Stimulated activated CD8-positive, alpha-beta memory T cell treated with anti-CD3 and anti-CD28 coated beads, Interleukin-15, amount 100 ng/mL, for 4 hours (primary cell): ENCODE measurements at places on chromosomes 7 and 10.
A peak's percentile ranks its signal among the peaks of the same experiment; 100 is the strongest.

GRCh38 chr7:50226669-50227068 is 77.8 kb upstream of the IKZF1 start:
- DNase-seq = no peak

DNA sequence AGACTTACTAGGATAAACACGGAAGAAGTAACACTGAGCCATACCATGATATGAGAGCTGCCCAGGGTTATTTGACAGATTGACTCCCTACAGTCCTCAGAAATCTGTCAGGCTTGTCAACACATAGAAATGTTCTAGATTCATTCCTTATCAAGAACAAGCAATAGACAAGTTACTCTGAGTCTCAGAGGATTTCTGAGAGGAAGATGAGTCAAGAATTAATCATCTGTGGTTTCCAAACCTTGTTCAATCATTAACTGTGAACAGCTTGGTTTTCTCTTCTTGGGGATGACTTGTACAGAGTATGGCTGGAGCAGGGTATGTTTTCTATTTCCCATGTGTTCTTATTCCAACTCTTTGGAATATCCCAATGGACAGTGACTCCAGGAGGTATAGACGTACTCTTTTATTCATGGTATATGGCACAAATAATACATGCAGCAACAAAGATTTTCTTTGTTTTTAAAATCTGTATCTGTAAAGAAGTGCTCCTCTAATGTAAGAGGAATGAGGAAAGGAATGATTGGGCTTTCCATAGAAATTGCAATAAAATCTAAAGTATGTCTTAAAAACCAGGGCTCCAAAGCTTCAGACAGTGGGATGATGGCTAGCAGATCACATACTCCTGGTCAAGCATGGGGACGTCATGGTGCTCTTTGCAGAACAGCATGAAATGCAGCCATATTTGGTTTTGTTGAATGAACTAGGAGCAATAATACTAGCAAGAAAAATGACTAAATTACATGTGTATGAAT is 11.9 kb upstream of the SFR1 start:
- no peak for DNase-seq

- DNase-seq = no peak
Observed at GRCh38 chr10:97004591-97004990, 172.5 kb downstream of the LCOR start.

GRCh38 chr7:47690902-47691558 is 109.1 kb upstream of the TNS3 start:
- no peak for DNase-seq

DNA sequence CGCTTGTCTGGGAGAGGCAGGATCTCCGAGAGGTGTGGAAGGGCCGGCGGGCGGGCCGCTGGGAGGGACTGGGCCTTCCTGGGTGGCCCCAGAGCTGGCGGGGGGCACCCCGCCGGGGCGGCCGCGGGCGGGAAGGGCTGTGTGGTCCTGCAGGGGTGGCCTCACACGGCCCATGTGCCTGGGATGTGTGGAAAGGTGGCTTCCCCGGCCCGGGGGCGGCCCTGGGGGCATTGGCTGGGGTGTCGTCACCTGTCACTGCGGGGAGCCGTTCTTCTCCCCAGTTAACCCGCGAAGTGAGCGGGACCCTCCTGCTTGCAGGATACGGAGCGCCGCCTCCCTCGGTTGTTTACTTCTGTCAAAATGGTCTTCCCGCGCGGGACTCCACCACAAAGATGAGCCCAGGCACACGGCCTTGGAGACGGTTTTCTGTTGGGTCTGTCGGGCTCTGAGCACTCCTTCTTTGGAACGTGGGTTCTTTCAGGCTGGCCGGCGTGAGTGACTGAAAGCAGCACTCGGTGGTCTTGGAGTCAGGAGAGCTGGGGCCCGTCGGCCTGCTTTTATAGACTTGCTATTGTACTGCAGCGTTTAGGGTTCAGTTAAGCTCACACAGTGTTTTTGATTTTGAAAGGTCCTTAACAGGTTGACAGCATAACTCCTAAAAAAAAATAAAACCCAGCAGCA is 700 bp downstream of the SMC3 start:
- peak; percentile 26 for DNase-seq

GRCh38 chr7:132311733-132312132 is 264.5 kb downstream of the PLXNA4 start:
- DNase-seq = no peak

DNA sequence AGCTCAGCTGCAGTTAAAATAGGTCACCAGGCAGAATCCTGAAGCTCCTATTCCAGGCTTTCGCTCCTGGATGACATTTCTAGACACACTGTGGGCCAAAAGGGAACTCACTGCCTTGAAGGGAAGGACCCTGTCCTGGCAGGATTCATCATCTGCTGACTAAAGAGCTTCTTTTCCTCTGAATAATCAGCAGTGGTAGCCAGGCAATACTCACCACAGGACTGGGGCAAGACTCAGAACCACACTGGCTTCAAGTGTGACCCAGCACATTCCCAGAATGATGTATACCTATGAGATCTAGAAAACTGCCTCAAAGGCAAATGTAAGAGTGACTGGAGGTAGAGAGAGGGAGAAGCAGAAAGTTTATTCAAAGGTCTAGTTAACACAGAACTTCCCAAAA is 29.5 kb upstream of the EBF3 start:
- DNase-seq = no peak

GRCh38 chr7:36021367-36021766 is 131.7 kb upstream of the EEPD1 start:
- DNase-seq = no peak

DNA sequence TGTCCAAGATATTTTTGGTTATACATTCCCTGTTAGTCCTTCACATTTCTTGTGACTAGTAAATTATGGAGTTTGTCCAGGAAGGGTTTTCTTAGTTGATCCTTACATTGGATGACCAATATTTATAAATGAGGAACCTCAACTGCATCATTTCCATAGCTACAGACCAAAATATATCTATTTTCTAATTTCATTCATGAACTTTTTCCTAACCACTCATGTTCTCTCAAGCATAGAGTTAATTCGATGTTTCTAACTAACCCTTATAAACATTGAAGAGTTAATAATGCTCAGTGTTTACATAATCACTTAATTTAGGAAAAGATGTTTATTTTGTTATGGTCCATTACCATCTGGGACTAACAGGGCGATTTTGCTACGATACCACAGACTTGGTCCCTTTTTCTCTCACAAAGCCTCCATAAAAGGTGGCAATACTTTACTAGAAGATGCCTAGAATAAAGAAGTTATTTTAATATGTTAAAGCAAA is 591.0 kb downstream of the MAGI2 start:
- no peak for DNase-seq
